ENCODE measurements at places on chromosomes 4 and X.

GRCh38 chr4:73451404-73451803 is 15.4 kb downstream of the AFP start:
- no peak for DNase-seq

DNA sequence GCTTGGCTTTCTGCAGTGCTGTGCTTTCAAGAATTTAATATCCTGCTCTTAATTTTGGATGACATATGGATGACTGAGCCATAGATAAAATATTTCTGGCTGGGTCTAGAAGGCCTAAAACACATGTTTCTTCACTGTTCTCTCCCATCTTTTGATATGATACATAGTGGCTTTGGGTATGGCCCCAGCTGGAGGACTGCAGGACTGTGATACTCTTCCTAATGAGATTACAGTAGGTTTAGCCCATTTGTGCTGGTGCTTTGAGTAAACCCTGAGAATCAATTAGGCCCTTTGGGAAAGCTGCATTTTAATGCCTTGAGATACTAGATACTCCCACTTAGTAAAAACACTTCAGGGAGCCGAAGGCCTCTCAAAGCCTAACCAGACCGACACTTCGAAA is 38.0 kb downstream of the KIT start:
- DNase-seq = no peak

GRCh38 chr4:71609167-71609566 is 174.7 kb downstream of the GC start:
- no peak for DNase-seq

- no peak for DNase-seq
Measured at GRCh38 chrX:115330498-115331168, 41.1 kb downstream of the LUZP4 start.

- DNase-seq = no peak
Measured at GRCh38 chr4:128913228-128913627, 103.7 kb downstream of the JADE1 start.

- no peak for DNase-seq
Measured at GRCh38 chr4:150299816-150300215, 221.6 kb downstream of the DCLK2 start.

- no peak for DNase-seq
Measured at GRCh38 chr4:101089168-101089567, 258.2 kb downstream of the PPP3CA start.

DNA sequence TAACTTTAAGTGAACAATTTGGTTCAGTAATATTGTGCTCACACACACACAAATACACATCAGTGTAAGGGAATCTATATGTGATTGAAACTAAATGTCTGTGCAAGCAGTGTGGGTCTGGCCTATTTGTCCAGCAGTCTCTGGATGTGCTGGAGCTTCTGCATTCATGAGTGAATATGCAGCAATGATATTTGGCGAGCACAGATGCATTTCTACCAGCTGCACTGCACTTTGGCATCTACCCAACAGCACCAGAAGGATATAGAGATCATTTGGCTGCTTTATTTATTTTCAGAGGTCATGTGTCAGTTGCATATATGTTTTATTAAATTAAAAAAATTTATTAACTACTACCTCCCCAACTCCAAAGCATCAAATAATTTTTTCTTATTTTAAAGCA is 613.4 kb upstream of the NR3C2 start:
- no peak for DNase-seq

DNA sequence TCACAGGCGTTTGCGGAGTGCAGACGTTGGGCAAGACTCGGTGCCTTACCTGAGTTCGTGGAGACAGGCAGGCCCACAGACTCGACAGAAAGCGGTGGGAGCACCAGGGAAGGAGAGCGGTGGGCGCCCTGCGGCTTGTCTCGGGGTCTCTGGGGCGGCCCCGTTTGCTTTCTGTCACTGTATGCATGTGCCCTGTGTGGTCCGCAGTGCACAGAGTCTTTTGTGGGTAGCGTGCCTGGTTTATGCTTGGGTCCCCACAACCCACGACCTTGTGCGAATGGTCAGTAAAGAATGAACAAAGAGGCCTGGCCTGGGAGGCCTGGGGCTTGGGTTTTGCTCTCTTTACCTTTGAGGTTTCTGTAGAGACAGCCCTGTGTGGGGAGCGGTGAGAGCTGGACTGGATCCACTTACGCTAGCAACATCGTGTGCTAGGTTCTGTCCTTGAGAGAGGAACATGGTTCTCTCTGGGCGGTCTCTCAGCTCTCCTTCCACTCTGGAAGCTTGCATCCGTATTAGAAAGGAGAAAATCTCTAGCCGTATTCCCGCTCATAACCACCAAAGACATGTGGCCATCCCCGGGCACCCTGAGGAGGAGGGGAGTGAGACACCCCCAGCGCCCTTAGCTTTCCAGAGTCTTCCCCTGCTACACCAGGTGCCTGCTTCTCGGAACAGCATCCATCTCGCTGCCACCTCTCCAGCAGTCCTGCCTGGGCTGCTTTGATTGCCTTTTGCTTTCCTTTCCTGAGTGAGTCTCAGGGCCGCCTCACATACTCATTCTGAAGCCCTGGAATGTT is 1.2 kb downstream of the TADA2B start:
- DNase-seq = no peak

DNA sequence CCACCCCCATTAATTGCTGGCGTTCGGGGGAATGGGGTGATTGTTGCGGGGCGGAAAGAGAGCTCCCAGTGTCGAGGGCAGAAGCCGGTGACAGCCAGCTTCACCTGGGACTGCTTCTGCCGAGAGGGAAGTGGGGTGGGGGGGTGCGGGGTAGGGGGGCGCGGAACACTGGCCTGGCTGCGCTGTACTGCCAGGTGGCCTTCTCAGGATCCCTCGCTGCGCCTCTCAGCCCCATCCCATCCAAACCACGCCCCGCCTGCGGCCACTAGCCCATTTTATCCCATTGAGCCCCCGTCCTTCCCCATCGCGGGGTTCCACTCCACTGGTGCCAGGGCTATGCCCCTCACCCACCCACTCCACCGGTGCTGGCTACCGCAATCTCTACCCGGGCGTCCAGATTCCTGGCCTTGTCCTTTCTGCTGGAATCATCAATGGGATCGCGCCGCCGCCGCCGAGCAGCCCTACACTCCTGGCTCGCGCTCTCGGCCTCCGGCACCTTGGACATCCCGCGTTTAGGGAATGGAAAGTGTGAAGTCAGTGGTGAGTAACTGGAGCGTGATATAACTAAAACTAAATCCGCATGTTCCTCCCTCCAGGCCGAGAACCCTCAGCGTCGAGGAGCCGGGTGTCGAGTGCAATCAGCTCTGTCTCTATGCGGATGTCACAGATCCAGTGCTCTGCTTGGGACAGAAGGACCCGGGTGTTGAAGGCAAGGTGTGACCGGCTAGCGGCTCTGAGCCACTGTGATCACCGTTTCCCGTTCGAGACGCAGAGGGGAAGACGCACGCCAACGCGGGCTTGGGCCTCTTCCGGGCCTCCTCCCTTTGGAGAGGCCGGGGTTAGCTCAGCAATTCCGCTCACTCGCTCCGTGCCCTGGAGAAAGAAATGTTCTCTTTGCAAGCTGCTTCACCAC is 20.5 kb downstream of the NKX3-2 start:
- DNase-seq = no peak

DNA sequence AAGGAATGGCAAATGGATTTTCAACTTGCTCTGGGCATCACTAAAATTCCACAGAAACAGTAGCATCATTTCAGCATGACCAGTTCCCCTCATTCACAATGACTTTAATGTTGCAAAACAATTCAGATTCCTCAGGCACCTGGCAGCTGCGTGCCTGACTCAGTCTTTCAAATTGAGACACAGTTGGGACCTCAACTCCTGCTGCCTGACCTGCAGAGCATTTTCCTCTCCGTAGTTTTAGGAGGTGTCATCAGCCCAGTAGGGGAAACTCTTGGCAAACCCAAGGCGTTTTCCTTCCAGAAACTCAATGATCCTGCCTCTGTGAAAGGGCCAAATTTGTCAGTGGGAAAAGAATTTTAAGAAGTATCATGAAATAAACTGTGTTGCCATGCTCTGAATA is 388.9 kb downstream of the SPRY1 start:
- DNase-seq = no peak

GRCh38 chr4:182683661-182684060 is 233.5 kb downstream of the DCTD start:
- DNase-seq = no peak

- DNase-seq = no peak
Measured at GRCh38 chr4:146059865-146060264, 115.7 kb upstream of the LSM6 start.

GRCh38 chr4:133594390-133595207 is 445.5 kb downstream of the PCDH10 start:
- no peak for DNase-seq

DNA sequence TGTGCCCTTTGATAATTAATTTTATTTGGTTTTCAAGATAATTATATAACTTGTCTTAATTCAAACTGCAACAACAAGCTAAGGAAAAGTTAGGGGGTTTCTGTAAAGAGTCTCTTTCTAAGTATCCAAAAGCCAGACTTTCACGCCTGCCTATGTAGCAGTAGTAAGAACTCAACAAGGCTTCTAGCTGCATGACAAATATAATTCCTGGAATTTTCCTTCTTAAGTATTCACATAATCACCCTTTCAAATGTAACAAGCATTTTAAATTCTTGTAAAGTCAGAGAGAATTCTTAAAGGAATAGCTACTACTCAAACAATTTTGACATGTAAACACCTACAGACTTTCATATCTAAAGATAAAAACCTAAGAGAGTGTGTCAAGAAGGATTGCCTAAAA is 189.7 kb upstream of the NDST3 start:
- no peak for DNase-seq

GRCh38 chr4:3291411-3291968 is 1.3 kb upstream of the RGS12 start:
- no peak for DNase-seq

DNA sequence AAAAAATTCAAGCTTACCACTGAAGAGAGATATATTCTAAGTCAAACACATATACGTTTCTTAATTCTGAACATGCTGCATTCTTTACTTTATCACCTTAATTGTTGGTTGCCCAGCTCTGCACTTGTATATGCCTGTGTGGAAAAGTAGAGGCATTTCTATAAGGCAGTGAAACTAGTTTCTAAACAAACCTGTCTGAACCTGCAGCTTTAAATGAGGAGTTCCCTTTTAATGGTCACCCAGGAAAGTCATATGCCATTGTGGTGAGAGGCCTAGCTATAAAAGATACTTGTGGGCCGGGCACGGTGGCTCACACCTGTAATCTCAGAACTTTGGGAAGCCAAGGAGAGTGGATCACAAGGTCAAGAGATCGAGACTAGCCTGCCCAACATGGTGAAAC is 147.4 kb upstream of the RXFP1 start:
- no peak for DNase-seq

GRCh38 chr4:24770667-24771066 is 24.7 kb upstream of the SOD3 start:
- no peak for DNase-seq

DNA sequence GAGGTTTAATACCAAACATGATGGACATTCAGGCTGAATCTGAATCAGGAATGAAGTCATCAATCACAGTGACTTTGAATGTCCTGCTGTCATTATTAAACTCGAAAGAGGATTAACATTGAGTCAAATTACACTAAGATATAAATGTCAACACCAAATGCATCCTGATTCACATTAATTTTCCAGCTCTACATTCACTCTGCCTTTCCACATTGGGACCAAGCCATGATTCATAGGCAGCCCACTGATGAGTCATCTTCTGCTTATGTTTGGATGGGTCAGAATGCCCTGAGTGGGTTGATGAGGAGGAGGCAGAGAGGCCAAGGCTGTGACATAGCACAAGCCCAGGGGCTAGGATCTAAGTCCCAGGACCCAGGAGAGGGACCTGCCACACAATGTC is 247.6 kb upstream of the RPS6KA3 start:
- DNase-seq = no peak

DNA sequence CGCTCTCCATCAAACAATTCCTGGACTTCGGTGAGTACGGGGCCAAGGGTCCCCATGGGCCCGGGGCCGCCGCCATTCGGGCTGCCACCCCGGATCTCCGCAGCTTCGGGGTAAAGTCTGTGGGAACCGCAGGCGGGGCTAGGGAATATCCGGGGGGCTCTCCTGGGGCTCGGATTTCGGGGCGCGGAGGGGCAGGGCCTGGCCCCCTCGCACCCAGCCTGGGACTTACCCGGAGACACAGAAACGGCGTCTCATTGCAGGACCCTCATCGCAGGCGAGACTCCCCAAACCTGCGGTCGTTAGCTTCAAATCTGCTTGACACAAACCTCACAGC is 413 bp downstream of the PDK3 start:
- DNase-seq = peak; percentile 21

- peak; percentile 29 for DNase-seq
Measured at GRCh38 chrX:9464435-9465371, at the start of gene TBL1X. Gene TBL1X (plus strand): TSS chrX:9465058. CDS start chrX:9653587, 188,529 bp downstream.

DNA sequence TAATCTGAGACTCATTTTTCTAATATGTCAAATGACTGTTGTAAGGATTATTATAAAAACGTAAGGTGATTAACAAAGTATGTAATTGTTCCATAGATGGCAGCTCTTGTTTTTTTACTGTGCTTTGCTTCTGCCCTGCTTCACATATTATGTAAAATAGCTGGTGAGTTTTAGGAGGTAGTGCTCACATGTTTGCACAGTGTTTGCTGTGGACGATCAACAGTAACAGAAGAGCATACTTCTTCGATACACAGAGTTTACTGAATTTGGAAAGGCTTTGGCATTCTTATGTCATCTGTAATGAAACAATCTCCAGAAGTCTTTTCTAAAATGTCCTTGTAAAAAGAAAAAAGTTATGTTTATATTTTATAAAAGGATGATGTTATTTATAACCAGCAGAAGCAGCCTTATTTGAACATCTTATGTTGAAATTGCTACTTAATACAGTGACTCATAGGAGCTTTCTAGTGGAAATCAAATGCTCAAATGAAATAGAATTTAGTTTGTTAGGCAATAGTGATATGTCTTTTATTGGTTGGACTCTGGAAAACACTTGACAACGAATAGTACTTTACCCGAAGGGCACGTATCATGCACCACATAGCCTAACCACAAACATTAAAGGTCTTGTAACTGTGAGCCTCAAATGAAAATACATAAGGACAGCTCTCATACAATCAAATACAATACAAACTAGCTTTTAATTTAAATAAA is 1.9 kb upstream of the MTTP start:
- no peak for DNase-seq

GRCh38 chr4:164748375-164748774 is 5.6 kb upstream of the SMIM31 start:
- DNase-seq = no peak

- no peak for DNase-seq
Measured at GRCh38 chr4:182549356-182549755, 306.2 kb downstream of the TENM3 start.

- DNase-seq = no peak
Measured at GRCh38 chrX:7286168-7286837, 138.3 kb upstream of the PUDP start.

GRCh38 chrX:129773649-129774458 is 5.9 kb upstream of the SASH3 start:
- no peak for DNase-seq

DNA sequence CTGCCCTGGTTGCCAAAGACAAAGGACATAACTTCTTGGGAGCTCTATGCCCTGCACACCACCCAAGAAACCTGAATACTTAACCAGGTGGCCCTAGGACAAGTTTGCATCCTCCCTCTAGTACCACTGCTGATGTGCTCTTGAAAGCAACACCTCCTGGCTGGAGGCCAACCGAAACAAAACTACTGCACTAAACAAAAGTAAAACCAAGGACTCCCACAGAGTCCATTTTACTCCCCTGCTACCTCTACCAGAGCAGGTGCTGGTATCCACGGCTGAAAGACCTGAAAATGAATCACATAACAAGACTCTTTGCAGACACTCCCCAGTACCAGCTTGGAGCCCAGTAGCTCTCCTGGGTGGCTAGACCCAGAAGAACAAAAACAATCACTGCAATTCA is 941.8 kb downstream of the RAPGEF2 start:
- no peak for DNase-seq

GRCh38 chrX:139094671-139095592 is 383.4 kb upstream of the FGF13 start:
- DNase-seq = no peak

Data from effector CD4-positive, alpha-beta T cell (primary cell).